LNCaP clone FGC (cell line): ENCODE measurements at places on chromosomes 3 and 15.
A peak's percentile ranks its signal among the peaks of the same experiment; 100 is the strongest.

DNA sequence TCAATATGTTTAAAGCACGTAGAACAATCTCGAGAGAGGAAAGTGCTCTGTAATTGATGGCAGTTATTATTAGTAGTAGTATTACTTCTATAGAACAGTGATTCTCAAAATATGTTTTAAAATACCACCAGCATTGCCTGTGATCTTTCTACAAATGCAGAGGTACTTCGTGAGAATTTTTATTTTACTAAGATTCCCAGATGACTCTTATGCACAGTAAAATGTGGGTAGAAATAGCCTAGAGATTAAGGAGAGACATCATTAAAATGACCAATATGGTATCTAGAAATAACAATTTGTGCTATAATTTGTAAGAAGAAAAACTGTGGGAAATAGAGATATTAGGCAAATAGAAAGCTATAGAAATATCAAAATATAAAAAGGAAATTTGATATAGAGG lies 157.9 kb downstream of the SUCNR1 start:
- DNase-seq = no peak

DNA sequence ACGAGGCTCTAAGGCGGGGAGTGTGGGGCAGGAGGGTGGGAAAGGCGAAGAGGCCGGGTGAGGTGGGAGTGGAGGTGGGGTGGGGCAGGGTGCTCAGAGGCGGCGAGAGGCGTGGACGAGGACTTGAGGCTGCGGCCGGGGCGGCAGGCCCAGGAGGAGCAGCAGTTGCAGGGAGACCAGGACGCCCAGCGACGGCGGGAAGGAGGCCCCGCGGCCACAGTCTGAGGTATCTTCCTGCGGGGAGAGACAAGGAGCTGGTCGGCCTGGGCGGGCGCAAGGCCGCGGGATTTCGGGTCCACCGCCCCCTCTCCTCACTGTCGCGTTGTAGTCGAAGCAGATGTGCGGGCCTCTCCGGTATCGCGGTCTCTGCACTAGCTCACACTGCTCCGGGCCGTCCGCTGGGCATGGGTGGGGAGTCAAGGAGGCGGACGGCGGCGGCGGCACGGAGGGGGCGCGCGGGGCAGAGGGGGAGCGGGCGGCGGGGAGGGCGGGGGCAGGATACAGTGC lies 5.3 kb upstream of the TMEM115 start:
- no peak for DNase-seq

DNA sequence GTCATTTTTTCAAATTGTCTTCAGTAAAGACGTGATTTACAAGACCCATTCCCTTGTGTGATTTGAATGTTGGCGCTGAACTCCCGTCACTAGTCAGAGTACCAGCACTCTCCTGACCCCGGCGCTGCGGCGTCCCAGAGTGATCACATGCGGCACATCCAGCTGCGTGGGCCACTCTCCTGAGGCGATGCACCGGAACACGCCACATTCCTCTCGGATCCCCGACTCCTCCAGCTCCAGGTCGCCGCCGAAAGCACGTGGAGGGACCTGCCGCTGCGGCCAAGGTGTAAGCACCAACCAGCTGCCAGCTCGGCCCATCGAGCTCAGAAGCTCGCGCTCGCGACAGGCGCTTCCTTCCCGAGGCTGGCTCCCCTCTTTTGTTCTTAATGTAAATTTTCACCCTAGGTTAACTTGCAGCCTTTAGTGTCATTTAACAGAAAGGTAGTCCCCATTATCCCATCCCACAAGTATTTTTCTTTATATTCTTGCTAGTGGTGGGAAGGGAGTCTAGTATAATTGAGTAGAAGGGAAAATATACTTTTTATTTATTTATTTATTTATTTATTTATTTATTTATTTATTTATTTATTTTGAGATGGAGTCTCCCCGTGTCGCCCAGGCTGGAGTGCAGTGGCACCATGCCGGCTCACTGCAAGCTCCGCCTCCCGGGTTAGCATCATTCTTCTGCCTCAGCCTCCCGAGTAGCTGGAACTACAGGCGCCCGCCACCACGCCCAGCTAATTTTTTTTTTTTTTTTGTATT lies 61.7 kb upstream of the VGLL3 start:
- no peak for DNase-seq

DNA sequence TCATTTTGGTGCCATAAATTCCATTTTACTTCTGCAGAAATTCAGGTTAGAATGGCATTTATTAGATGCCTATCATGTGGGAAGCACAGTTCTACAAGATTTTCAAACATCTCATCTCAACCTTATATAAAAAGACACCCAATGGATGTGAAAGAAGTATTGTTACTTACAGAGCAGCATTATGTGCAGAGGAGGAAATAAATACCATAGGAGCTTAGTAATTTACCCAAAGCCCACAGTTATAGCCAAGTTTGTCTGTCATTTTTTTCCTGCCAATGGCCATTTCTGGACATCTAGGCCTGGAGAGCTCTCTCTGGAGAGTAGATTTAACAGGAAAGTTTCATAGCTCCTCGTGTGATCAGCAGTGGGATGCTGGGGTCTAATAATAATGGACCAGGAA lies 659.4 kb upstream of the NAALADL2 start:
- DNase-seq = no peak

- no peak for DNase-seq
These were observed 206.0 kb downstream of the RBMS3 start for GRCh38 chr3:29486917-29487316.

GRCh38 chr15:95972041-95972553 lies 358.4 kb upstream of the NR2F2 start:
- no peak for DNase-seq

GRCh38 chr3:148748283-148748682 lies 50.6 kb downstream of the AGTR1 start:
- DNase-seq = no peak

DNA sequence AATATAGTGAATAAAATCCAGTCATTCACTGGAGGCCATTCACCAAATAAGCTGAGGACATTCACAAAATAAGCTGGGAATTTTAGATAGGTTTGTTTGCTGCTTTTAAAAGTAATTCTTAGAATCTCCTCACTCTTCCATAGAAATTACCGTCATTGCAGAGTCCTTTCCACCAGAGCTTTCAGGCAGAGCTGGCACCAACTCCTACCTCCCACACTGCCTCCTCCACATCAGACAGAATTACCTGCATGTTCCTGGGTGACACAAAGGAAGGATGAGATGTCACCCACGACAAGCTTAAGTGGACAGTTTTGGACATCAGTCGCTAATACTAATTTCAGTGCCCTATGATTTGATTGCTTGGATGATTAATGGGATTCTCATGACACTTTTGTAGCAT lies 1113.2 kb downstream of the IGSF11 start:
- no peak for DNase-seq

GRCh38 chr3:43270078-43270477 lies 16.3 kb upstream of the SNRK start:
- no peak for DNase-seq

DNA sequence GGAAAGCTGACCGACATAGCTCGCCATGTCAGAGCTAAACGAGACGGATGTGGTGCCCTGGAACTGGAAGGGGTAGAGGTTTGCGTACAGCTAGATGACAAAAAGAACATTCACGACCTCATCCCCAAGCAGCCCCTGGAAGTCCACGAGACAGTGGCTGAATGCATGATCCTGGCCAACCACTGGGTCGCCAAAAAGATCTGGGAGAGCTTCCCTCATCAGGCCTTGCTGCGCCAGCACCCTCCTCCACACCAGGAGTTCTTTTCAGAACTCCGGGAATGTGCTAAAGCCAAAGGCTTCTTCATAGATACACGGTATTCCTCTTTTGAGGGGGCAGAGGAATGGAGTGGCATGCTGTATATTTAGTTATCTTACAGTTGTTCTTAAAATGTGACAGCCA lies 30.4 kb downstream of the TIPIN start:
- DNase-seq = no peak

- DNase-seq = no peak
These were observed 414.6 kb upstream of the TBL1XR1 start for GRCh38 chr3:177611752-177612334.

GRCh38 chr15:27723821-27724220 lies 375.3 kb downstream of the OCA2 start:
- DNase-seq = no peak

GRCh38 chr3:189635339-189635738 lies 4.2 kb downstream of the TP63 start:
- DNase-seq = no peak

- DNase-seq = no peak
These were observed 125.4 kb upstream of the BFSP2 start for GRCh38 chr3:133274477-133274876.

GRCh38 chr3:73516631-73517030 lies 108.1 kb downstream of the PDZRN3 start:
- peak; percentile 80 for DNase-seq

DNA sequence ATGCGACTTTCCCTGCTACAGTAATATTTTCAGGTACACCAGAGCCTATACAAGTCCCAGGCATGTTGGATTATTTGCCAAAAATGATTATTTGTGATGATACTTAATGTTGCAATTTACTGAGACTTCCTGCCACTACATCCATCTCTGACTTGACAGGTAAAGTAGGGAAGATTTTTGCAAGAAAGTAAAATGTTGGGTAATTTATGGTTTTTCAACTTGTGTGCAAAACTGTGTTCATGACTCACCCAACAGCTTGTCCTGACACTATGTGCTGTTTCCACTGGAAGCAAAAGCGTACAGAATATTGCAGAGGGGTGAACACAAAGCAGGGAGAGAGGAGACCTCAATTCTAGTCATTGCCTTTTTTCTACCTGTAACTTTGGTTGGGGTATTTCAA lies 5.4 kb upstream of the CRBN start:
- no peak for DNase-seq

- no peak for DNase-seq
These were observed 66.6 kb upstream of the IGF1R start for GRCh38 chr15:98581715-98582114.

- no peak for DNase-seq
These were observed 171.3 kb upstream of the GADL1 start for GRCh38 chr3:31065765-31066164.

DNA sequence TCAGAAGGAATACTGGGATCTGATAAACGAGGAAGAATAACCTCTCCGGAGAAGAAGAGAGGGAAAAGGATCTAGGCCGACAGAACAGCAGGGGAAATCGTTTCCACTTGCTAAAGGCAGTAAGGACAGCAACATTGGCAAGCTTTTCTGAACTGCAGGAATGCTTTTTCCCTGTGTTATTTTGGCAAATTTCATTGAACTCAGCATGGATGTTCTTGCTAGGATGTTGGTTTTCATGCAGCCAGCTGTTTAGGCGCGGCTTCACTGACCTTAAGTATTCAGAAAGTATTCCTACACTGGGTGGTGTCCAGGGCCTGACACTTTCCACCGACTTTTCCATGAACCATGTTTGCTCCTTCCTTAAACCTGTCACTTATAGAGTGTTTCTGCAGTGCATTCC lies 489.7 kb downstream of the CNTN3 start:
- no peak for DNase-seq

GRCh38 chr3:126557415-126557745 lies 1.4 kb downstream of the C3orf22 start:
- no peak for DNase-seq

DNA sequence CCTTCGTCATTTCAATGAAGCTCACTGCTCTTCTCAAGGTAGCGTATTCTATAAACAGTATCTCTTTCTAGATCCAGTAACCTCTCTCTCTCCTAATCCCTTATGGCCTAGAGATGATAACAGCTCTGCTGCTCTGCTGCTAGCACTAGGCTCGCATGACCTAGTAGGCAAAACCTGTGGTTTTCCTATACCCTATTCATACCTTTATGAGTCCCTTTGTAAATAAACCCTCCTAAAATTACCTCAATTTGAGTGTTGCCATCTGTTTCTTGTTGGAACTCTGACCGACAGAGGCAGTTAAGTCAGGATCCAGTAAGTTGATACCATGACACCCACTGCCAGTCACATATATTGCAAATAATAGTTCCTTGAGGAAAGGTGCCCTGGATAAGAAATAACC lies 7.3 kb downstream of the CCDC14 start:
- DNase-seq = no peak

DNA sequence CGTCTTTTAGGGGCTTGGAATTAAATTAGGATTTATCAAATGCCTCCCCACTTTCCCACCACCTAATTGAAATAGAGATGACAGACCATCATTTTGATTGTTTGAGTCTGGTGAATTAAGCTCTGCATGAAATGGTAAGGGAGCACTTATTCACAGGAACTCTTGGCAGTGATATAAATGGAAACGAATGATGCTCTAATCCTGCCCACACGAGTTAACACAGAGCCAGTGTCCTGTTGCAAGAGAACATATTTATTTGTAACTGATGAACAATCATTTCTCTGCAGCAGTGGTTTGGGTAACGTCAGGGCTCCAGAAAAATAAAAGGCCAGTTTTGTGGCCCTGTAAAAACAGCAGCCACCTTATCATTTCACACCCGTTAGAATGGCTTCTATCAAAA lies 163.3 kb downstream of the FEZF2 start:
- DNase-seq = no peak

- DNase-seq = no peak
These were observed 984.1 kb downstream of the EPHA3 start for GRCh38 chr3:90091549-90091948.

GRCh38 chr3:40576396-40576795 lies 51.6 kb downstream of the ZNF621 start:
- DNase-seq = no peak

DNA sequence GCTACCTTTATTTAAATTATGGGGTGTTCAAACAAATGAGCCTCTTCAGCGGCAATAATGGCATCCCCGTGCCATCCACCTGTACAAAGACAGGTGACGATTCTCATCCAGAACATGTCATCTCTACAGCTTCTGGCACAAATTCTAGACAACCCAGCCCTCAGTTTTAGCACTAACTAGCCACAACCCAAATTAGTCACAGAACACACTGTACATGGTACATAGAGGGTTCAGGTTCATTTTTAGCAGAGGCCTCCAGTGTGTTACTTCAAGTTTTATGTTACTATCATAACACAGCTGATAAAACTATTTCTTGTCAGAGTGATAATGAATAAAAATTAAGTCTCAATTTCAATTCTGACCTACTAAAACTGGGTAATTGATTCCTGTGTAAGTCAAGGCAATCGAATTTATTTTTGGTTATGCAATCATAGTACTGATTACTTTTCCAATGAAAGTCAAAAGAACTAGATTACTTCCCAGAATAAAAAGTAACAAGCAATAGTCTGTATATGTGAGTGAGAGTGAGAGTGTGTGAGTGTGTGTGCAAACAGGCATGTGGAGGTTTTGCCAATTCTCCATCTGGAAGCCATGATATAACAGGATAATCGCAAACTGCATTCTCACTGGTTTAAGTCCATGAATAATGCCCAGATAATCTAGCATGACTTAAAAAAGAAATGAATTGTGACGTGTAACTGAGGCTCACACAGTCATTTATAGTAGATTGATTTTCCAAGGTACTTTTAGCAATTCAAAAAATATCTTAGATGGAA lies 37.4 kb downstream of the SHQ1 start:
- no peak for DNase-seq

GRCh38 chr15:70029297-70029701 lies 68.4 kb downstream of the TLE3 start:
- no peak for DNase-seq

- DNase-seq = no peak
These were observed 167.6 kb upstream of the ST8SIA2 start for GRCh38 chr15:92226020-92226612.

GRCh38 chr15:100318880-100319279 lies 22.9 kb downstream of the ADAMTS17 start:
- DNase-seq = no peak
